Cerebellar cortex (tissue), 1 donor: ENCODE measurements at places on chromosomes 5 and 9.

DNA sequence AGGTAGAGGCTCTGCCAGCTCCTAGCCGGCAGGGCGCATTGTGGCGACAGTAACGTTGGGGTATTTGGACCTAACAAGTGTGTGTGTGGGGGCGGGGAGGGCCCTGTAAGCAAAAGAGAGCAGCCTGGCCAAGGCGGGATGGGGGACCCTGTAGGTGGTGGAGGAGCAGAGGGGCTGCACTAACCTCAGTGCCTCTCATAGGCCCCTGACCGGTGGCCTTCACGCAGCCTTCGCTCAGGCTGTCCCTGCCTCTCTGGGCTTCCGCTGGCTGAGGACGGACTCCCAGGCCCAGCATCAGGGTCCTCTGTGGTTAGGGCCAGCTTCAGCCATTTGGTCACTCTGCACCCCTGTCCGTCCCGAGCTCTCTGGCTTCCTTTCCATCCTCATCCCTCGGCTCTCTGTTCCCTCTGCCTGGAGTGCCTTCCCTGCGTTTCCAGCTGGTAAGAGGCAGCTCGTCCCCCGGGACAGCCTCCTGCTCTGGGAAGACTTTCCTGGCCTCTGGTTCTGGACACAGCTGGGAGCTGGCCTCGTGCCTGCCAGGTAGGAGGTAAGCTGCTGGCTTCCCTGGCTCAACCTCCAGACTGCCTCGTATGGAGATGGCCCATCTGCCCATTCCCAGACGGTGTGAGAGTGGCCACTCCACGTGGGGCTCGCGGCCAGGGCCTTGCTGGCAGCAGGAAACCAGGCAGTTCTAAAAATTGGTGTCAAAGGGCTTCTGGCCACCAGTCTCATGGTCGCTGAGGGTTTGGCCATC is 39.3 kb upstream of the PHYKPL start:
- peak; percentile 68 for DNase-seq

DNA sequence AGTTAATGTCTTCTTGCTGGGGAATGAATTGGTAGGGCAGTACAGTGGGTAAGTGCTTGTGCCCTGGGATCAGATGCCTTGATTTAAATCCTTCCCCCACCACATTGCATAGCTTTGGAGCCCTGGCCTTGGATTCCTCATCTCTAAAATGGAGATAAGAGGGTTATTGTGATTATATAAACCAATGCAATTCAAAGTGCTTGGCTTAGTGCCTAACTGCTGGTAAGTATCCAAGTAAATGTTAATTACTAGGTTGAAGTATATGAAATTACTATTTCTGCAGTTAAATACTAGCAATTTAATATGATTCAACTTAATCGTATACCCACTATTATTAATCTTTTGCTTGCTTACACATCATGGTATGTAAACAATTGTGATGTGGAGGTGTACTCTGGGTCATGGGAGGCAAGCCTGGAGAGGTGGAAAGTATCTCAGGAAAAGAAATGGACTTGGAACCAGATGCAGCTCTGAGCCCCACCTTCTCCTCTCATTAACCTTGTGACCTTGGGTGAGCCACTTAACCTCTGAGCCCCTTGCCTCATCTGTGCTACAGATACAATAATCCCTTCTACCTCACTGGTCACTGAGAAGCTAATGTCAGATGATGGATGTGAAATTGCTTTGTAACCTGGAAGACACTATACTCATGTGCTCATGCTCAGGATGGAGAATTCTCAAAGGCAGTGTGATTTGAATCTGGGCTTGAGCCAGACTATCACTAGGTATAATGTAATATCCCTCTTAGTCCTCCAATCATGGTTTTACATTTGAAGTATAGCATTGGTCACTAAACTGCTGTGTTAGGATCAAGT is 23.8 kb downstream of the NEUROG1 start:
- no peak for DNase-seq

DNA sequence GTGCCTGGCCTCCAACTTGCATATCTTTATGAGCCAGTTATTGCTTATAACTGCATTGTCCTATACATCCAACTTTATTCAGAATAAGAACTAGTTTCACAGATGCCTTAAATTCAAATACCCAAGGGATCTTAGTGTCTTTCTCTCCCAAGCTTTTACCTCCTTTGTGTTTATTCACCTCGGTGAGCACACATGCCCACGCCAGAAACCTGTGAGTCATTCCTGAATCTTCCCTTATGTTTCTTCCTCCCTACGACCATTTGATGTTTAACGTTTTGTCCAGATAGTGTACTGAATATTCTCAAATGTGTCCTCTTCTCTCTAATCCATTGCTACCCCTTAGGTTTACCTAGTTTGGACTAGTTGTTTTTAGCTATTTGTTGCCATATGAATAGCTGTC is 55.5 kb upstream of the MEGF10 start:
- no peak for DNase-seq

- DNase-seq = peak; percentile 25
These were observed 38.4 kb downstream of the HRH2 start for GRCh38 chr5:175696139-175696854.

DNA sequence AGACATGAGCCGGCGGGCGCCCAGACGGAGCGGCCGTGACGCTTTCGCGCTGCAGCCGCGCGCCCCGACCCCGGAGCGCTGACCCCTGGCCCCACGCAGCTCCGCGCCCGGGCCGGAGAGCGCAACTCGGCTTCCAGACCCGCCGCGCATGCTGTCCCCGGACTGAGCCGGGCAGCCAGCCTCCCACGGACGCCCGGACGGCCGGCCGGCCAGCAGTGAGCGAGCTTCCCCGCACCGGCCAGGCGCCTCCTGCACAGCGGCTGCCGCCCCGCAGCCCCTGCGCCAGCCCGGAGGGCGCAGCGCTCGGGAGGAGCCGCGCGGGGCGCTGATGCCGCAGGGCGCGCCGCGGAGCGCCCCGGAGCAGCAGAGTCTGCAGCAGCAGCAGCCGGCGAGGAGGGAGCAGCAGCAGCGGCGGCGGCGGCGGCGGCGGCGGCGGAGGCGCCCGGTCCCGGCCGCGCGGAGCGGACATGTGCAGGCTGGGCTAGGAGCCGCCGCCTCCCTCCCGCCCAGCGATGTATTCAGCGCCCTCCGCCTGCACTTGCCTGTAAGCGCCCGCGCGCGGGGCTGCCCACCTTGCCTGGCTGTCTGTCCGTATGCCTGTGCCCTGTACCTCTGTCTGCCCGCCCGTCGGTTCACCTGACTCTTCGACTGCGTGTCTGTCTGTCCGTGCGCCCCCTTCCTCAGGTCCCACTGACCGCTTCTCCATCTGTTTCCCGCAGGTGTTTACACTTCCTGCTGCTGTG is 412 bp downstream of the FGF18 start:
- no peak for DNase-seq

GRCh38 chr5:122985006-122985700 is 51.4 kb downstream of the PPIC start:
- DNase-seq = no peak

- peak; percentile 6 for DNase-seq
These were observed 173.8 kb downstream of the MAST4 start for GRCh38 chr5:66769839-66770617.
